ENCODE measurements at places on chromosomes 2 and 18. TPM values are rescaled to one million over a fixed set of nuclear protein-coding genes. Genes with fewer than 3 reads are reported as not detected.

PIEZO2 gene
- total RNA-seq = 3.7 TPM

CERKL gene
- total RNA-seq = not detected

HTR2B gene
- total RNA-seq = not detected

MC5R gene
- 0.32 TPM for total RNA-seq

ECEL1 gene
- total RNA-seq = not detected

ZNF396 gene
- 1.4 TPM for total RNA-seq

SIGLEC15 gene
- total RNA-seq = 0.29 TPM

MOGAT1 gene
- not detected for total RNA-seq

ARHGEF4 gene
- 8.9 TPM for total RNA-seq

MRPL30 gene
- 37.9 TPM for total RNA-seq

VSNL1 gene
- 3.8 TPM for total RNA-seq

TCF7L1 gene
- total RNA-seq = not detected

SNX17 gene
- 119 TPM for total RNA-seq

HRH4 gene
- total RNA-seq = not detected

LOXHD1 gene
- total RNA-seq = not detected

TTN gene
- 0.38 TPM for total RNA-seq

SCYGR4 gene
- not detected for total RNA-seq

GPR155 gene
- 0.72 TPM for total RNA-seq

COL6A3 gene
- 7.3 TPM for total RNA-seq

DSG2 gene
- 10.6 TPM for total RNA-seq

CAVIN2 gene
- total RNA-seq = not detected

GPR55 gene
- 0.94 TPM for total RNA-seq

C2orf42 gene
- 12.2 TPM for total RNA-seq

MFSD2B gene
- not detected for total RNA-seq

FSHR gene
- total RNA-seq = not detected

HOXD13 gene
- 5.3 TPM for total RNA-seq

ACOXL gene
- not detected for total RNA-seq

IL18RAP gene
- not detected for total RNA-seq

ELMOD3 gene
- 11.9 TPM for total RNA-seq

CHRND gene
- total RNA-seq = not detected

TNFAIP6 gene
- total RNA-seq = 0.16 TPM

TLX2 gene
- 2.8 TPM for total RNA-seq

UGT1A7 gene
- total RNA-seq = not detected

ASXL3 gene
- total RNA-seq = not detected

RND3 gene
- 61.4 TPM for total RNA-seq

RNF152 gene
- total RNA-seq = 1.2 TPM

SERPINB4 gene
- not detected for total RNA-seq

RNF144A gene
- 26.9 TPM for total RNA-seq

G6PC2 gene
- not detected for total RNA-seq

FBXO15 gene
- 0.96 TPM for total RNA-seq

DQX1 gene
- not detected for total RNA-seq

NRP2 gene
- total RNA-seq = 45.5 TPM

MAP3K19 gene
- not detected for total RNA-seq

MPV17 gene
- total RNA-seq = 89.7 TPM

MRO gene
- 0.03 TPM for total RNA-seq

MC4R gene
- 0.23 TPM for total RNA-seq

AQP12B gene
- total RNA-seq = not detected

RFTN2 gene
- 2.3 TPM for total RNA-seq

All from A375 (cell line).